ENCODE measurements at places on chromosomes 4 and X.

GRCh38 chrX:45198706-45199105 is 2.0 kb downstream of the DIPK2B start:
- no peaks in the 10 kb centered on the region for H3K4me1 ChIP-seq
- H3K27ac ChIP-seq: peak overlapping the region; percentile 16
- no peak overlapping the region for H3K4me3 ChIP-seq
- peak; percentile 7 for DNase-seq

- H3K27ac ChIP-seq: no peak overlapping the region
- no peak for DNase-seq
- H3K27me3 ChIP-seq: no peaks in the 10 kb centered on the region
Measured at GRCh38 chrX:138995458-138995857, 283.9 kb upstream of the FGF13 start.

- peak overlapping the region; percentile 32 for H3K27ac ChIP-seq
- no peaks in the 10 kb centered on the region for H3K36me3 ChIP-seq
- H3K27me3 ChIP-seq: no peaks in the 10 kb centered on the region
- H3K4me3 ChIP-seq: no peak overlapping the region
Measured at GRCh38 chr4:45350438-45350837, 624.1 kb upstream of the GNPDA2 start.

DNA sequence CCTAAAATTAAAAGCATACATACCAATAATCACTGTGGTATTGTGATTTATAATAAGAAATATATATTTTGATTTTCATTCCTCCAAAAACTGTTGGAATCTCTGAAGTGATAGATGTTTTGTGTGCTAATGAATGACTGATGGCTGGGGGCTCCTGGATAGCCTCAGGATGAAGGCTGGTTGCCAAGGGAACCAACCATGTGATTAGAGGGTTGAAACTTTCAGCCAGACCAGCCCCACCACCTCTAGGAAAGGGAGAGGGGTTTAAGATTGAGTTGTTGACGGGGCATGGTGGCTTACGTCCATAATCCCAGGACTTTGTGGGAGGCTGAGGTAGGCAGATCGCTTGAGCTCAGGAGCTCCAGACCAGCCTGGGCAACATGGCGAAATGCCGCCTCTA is 34.0 kb downstream of the HS6ST2 start:
- H3K36me3 ChIP-seq: no peaks in the 10 kb centered on the region
- no peak for DNase-seq
- H3K4me1 ChIP-seq: no peaks in the 10 kb centered on the region

DNA sequence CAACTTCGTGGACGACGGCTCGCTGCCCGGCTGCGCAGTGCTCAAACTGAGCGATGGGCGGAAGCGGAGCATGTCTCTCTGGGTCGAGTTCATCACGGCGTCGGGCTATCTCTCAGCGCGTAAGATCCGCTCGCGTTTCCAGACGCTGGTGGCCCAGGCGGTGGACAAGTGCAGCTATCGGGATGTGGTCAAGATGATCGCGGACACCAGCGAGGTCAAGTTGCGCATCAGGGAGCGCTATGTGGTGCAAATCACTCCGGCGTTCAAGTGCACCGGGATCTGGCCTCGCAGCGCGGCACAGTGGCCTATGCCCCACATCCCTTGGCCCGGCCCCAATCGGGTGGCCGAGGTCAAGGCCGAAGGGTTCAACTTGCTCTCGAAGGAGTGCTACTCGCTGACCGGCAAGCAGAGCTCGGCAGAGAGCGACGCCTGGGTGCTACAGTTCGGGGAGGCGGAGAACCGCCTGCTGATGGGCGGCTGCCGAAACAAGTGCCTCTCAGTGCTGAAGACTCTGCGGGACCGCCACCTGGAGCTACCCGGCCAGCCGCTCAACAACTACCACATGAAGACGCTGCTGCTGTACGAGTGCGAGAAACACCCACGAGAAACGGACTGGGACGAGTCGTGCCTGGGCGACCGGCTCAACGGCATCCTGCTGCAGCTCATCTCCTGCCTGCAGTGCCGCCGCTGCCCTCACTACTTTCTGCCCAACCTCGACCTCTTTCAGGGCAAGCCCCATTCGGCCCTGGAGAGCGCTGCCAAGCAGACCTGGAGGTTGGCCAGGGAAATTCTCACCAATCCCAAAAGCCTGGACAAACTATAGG is 1.5 kb downstream of the MAB21L2 start:
- H3K27ac ChIP-seq: peak overlapping the region; percentile 66
- peaks cover 47% of the 10 kb centered on the region for H3K27me3 ChIP-seq
- peak; percentile 53 for DNase-seq
- peaks cover 14% of the 10 kb centered on the region for H3K4me1 ChIP-seq
- H3K36me3 ChIP-seq: no peaks in the 10 kb centered on the region

DNA sequence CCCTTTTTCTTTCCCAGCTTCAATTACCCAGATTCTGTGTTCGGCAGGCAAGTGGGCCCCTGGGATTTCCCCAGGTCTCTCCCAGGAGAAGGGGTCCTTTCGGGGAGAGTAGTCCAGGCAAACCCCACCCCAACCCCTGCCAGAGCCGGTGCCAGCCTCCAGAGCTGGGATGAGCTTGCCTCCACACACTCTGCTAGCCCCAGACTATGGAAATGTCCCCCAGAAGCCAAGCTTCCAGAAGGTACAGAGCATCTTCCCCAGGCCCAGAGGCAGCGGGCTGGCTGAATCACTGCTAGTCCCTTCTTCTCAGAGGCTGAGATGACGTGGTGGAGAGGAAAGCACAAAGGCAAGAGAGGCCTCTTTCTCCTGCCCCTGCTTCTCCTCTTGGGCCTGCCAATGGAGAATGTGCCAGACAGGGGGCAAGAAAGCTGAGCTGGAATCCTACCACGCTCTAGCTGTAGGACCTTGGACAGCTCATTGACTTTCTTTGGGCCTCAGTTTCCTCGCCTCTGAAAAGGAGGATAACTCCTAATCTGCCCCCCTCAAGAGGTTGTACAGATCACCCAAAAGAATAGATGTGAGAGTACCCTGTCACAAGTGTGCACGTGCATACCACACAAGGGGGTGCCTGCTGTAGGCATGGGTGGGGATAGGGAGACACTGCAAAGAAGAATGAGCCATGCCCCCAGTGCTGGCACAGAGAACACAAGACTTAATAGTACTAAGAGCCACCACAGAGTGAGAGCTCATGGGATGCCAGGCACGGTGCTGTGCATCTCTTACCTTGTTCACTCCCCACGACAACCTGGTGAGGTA is 2.1 kb downstream of the SASH3 start:
- H3K27ac ChIP-seq: no peak overlapping the region
- peaks cover 38% of the 10 kb centered on the region for H3K27me3 ChIP-seq
- DNase-seq: no peak

DNA sequence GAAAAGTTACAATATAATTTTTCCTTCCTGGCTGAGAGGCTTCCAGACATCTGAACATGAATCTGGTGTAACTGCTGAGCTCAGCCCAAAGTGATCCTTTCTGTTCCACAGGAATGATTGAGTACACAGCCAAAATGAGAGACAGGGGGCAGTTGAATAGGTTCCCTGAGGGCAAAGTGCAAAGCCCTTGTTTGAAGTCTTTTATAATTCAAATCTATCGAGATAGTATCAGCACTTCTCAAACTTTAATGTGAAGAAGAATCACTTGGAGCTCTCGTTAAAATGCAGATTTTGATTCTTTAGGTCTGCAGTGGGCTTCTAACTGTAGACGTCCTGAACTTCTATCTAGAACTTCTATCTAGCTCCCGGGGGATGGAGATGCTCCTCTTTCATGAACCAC is 54.4 kb upstream of the BMP2K start:
- H3K27me3 ChIP-seq: no peaks in the 10 kb centered on the region
- H3K27ac ChIP-seq: no peak overlapping the region
- H3K4me1 ChIP-seq: peaks cover 3% of the 10 kb centered on the region
- no peaks in the 10 kb centered on the region for H3K36me3 ChIP-seq

- no peak overlapping the region for H3K4me3 ChIP-seq
- H3K4me1 ChIP-seq: no peaks in the 10 kb centered on the region
- H3K27ac ChIP-seq: no peak overlapping the region
- no peaks in the 10 kb centered on the region for H3K36me3 ChIP-seq
- no peak for DNase-seq
Measured at GRCh38 chr4:136651278-136651667, 881.0 kb downstream of the PCDH18 start.

DNA sequence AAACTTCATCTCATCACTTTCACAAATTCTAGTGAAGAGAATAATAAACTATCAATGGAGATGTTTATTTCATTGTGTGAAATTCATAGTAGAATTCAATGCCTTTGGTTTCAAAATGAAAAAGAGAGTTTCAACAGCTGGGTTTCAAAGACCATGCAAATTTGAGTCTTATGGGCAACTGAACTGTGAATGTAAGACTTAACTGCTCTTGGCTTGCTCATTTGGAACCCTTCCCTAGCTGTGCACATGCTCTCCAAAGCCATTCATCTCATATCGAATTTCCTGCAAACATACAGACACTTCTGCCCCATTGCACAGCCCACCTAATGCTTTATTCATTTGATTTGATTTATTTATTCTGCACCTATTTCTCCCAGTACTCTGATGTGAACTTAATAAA is 154.5 kb downstream of the GRXCR1 start:
- H3K36me3 ChIP-seq: no peaks in the 10 kb centered on the region
- no peak overlapping the region for H3K27ac ChIP-seq
- no peak overlapping the region for H3K4me3 ChIP-seq
- DNase-seq: peak; percentile 47

GRCh38 chr4:153494562-153494961 is 28.4 kb downstream of the TMEM131L start:
- no peak for DNase-seq
- H3K4me3 ChIP-seq: no peak overlapping the region
- no peak overlapping the region for H3K27ac ChIP-seq
- H3K27me3 ChIP-seq: no peaks in the 10 kb centered on the region
- no peaks in the 10 kb centered on the region for H3K36me3 ChIP-seq

DNA sequence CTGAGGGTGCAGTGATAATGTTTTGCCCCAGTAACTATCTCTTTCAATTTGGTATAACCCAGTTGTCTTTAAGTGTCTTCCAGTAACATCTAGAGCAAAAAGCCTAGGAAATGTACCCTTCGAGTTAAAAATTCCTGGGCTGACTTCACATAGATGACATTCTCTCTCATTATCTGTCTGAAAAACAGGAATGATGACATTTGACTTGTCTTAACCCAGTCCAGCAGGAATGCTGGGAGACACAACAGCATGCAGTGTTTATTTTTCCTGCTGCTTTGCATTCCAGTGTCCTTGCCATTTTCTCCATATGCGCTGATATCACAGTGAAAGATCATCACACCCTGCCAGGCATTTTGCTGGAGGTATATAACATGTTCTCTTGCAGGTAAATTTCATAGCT is 130.0 kb downstream of the SOWAHB start:
- no peak overlapping the region for H3K27ac ChIP-seq
- no peaks in the 10 kb centered on the region for H3K4me1 ChIP-seq
- no peak for DNase-seq

DNA sequence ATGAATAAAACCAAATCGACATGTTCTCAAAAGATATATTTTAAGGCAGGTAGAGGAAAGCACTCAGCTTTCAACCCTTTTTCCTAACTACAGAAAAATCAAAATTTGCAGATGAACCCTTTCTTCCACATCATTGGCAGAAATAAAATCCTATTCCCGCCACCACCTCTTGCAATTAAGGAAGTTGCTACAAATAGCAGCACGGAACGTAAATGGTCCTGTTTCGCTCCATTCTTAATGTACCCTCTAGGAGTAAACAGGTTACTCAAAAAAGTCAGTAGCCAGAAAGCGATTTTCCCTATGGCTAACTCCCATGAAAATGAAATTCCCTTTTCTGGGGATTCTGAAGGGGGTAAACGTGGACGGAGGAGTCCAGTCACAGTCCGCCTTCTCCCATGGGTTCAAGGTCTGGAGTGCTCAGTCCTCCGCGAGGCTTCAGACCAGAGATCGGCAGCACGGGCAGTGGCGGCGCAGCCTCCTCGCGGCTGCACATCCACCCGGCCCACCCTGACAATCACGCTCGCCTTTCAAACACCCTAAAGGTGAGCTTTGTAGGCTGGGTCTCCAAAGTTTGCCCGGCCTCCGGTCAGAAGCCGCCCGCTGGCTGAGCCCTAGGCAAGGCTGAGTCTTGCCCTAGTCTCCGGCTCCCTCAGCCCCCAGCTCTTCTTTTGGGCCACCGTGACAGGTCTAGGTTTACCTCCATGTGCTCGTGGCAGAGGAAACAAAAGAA is 1.8 kb downstream of the ATP11C start:
- H3K4me1 ChIP-seq: peaks cover 6% of the 10 kb centered on the region
- DNase-seq: peak; percentile 14
- H3K27ac ChIP-seq: no peak overlapping the region

DNA sequence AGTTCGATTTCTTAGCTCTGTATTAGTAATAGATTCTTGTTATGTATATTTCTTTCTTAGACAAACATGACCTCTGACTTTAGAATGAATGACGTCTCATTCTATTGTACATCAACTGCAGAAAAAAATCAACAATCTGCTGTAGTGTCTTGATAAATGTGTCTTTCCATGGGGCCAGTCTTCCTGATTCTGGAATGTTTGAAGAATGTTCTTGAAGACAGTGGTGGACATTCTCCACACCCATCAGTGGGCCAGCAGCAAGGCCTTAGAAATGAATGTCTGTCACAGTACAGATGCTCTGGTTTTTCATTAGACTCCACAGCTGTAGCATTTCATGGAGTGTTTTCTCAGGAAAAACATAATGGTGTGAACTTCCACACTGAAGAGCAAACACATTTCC is 63.2 kb upstream of the FAM47B start:
- DNase-seq: peak; percentile 15
- peak overlapping the region; percentile 55 for H3K27ac ChIP-seq
- H3K27me3 ChIP-seq: peaks cover 2% of the 10 kb centered on the region
- no peaks in the 10 kb centered on the region for H3K36me3 ChIP-seq
- no peaks in the 10 kb centered on the region for H3K4me1 ChIP-seq
- H3K4me3 ChIP-seq: no peak overlapping the region

DNA sequence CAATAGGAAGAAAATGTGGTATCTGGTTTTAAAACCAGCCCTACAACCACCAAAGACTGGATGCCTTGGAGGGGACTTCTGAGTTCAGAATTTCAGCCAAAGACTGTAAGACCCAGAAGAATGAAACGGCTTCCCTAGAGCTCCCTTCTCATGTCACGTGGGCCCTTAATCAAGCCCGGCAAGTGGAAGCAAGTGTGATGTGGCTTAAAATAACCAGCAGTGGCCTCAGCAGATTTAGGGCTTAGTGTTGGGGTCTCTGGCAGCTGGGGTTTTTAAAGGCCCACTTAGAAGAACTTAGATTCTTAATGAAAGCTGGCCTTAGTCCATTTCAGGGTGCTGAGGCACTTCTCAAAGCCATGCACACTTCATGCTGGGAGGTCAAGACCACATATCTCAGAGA is 111.2 kb upstream of the TBC1D9 start:
- peaks cover 19% of the 10 kb centered on the region for H3K4me1 ChIP-seq
- H3K27me3 ChIP-seq: no peaks in the 10 kb centered on the region
- H3K4me3 ChIP-seq: no peak overlapping the region
- no peak overlapping the region for H3K27ac ChIP-seq
- DNase-seq: no peak
